ENCODE measurements at places on chromosomes 12 and 14.
A peak's percentile ranks its signal among the peaks of the same experiment; 100 is the strongest.

DNA sequence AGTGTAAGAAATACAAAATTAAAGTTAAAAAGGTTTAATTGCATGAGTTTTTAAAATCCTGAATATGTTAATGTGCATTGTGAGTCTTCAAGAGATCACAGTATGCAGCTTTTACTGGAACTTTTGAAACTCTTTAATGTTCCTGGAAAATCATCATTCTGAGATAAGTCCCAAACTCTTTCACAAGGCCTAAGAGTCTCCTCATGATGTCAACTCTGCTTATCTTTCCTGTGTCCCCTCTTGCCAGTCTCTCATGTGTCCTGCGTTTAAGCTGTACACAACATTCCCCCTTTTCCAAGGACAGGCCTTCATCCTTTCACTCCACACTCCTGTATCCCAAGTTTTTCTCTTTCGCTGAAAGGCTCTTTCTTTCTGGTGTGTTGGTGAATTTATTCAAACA is 380.1 kb downstream of the SOX5 start:
- no peak for DNase-seq

DNA sequence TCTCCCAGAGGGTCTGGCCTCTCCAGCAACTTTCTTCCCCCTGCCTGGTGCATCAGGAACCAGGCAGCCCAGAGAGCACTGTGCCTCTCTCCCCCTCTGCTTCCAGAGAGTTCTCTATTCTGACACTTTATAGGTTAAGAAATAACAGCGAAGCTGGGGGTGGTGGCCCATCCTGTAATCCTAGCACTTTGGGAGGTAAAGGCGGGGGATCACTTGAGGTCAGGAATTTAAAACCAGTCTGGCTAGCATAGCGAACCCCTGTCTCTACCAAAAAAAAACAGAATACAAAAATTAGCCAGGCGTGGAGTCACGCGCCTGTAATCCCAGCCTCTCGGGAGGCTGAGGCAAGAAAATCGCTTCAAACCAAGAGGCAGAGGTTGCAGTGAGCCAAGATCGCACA is 58.3 kb downstream of the ESRRB start:
- DNase-seq: no peak

DNA sequence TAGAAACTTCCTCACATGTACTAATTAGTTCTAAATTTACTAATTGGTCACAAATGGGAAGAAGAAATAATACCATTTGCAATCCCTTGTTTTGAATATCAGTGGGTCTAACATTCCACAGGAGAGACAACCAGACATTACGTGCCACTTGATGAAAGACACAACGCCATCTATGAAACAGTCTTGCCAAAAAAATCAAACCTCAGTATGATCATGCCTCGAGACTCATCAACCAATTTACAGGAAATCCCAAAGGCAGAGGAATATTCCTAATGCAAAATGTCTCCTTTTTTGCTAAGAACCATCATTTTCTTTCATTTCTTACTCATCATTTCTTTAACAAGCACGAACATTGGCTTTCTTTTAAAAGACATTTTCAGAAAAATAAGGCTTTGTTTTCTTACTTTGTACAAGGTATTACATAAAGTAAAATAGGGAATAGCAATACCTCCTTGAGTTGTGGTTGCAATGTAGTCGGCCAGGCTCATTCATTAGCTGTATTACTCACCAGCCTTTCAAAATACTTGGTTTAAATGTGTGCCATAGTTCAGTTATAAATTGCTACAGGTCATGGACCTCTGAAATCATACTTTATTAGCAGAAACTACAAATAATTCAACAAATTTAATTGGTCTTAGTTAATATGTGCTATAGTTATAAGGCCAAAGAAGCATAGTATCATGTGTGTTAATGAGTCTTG is 436.2 kb upstream of the FLRT2 start:
- DNase-seq: no peak

GRCh38 chr14:43359317-43359716 is 1147.8 kb downstream of the FSCB start:
- no peak for DNase-seq

GRCh38 chr14:21978184-21978998 is 304.8 kb upstream of the OR4E1 start:
- peak; percentile 55 for DNase-seq

DNA sequence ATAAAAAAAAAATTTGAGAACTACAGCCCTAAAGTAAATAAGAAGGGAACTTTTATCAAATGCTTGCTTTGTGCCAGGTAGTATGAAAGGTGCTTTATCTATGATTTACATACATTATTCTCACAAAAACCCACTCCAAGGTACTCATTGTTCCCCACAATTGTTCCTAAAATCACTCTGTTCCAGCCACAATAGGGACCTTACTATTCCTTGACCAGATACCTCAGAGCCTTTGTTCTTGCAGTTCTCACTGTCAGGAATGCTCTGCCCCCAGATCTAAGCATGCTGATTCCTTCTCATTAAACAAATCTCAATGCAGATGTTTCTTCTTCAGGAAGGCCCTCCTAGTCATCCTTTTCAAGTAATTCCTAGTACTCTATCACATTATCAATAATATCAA is 60.2 kb downstream of the PPP1R12A start:
- no peak for DNase-seq

DNA sequence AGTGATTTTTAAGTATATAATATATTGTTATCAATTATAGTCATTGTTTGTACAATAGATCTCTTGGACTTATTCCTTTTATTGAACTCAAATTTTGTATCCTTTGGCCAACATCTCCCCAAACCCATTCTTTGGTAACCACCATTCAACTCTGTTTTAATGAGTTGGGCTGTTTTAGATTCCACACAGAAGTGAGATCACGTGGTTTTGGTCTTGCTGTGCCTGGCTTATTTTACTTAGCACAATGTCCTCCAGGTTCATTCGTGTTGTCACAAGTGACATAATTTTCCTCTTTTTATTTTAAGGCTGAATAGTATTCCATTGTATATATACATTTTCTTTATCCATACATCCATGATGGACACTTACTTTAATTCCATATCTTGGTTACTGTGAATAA is 40.2 kb upstream of the LTA4H start:
- DNase-seq: no peak

DNA sequence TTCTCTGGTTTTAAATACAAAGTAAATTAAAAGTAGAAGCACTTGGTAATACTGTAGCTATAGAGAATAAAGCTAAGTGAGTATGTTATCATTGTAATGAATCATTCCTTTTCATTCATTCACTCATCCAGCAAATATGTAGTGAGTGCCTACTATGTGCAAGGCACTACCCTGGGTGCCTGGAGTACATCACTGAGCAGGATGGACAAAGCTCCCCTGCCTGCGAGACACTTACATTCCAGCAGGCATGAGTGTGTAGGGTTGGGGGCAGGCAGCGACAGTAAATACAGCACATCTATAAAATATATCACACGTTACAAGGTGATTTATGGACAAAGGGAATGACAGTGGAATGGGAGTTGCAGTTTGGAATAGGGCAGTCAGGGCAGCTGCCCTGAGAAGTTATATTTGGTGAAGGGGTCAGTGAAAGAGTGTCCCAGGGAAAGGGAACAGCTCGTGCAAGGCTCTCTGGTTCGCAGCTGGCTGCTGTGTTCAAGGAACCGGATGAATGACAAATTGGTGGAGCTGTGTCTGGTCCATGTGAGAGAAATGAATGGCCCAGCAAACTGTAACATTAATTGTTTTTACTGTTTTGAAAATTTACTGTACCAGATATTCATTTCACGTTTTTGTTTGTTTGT is 159.6 kb downstream of the CRADD start:
- no peak for DNase-seq

DNA sequence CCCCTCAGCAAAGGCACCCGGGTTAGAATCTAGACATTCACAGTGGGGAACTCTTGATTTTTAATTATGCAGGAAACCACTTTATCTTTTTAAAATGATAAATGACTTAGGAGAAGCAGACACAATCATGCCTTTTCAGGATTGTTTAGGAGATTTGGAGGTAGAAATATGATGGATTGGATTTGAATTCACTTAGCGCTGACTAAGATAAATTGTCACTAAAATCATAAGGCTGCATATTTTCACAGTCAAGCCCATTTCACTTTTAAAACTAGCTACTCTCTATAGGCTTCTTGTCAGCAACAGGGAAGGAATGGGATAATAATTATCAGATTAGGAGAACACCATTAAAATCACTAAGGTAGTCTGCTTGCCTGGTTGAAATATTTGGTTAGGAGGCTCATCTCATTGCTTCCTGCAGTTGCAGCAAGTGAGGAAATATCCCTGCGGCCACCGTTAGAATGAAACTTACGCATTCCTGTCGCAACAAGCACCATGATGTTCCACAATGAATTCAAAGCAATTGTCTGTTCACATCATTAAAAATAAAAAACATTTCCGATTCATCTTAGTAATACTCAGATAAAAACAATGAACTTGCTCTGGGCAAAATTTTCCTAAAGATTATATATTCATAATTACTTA is 31.9 kb downstream of the DACT1 start:
- DNase-seq: no peak

All from activated CD4-positive, CD25-positive, alpha-beta regulatory T cell treated with anti-CD3 and anti-CD28 coated beads, Interleukin-2, amount 50 U/mL, for 72 hours (primary cell).